ENCODE measurements at places on chromosomes 13 and 19. TPM values are rescaled to one million over a fixed set of nuclear protein-coding genes. Genes with fewer than 3 reads are reported as not detected.
A peak's percentile ranks its signal among the peaks of the same experiment; 100 is the strongest.

DNA sequence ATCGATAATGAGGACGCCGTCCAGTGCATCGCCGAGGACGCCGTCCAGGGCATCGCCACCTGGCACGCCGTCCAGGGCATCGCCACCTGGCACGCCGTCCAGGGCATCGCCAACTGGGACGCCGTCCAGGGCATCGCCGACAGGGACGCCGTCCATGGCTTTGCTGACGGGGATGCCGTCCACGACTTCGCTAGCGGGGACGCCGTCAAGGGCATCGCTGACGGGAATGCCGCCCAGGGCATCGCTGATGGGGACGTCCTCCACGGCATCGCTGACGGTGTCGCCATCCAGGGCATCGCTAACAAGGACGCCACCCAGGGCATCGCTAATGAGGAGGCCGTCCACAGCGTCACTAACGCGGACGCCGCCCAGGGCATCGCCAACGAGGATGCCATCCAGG lies 946.5 kb downstream of the TUBA3C start:
- no peak for DNase-seq

Gene F2RL3
- 0.43 TPM for total RNA-seq

Gene PROSER3
- 9.5 TPM for total RNA-seq

- no peak for DNase-seq
Measured at GRCh38 chr19:18468517-18468916, 30.6 kb upstream of the ISYNA1 start.

GRCh38 chr19:18233224-18233825 lies 7.1 kb upstream of the PDE4C start:
- DNase-seq: peak; percentile 57

DNA sequence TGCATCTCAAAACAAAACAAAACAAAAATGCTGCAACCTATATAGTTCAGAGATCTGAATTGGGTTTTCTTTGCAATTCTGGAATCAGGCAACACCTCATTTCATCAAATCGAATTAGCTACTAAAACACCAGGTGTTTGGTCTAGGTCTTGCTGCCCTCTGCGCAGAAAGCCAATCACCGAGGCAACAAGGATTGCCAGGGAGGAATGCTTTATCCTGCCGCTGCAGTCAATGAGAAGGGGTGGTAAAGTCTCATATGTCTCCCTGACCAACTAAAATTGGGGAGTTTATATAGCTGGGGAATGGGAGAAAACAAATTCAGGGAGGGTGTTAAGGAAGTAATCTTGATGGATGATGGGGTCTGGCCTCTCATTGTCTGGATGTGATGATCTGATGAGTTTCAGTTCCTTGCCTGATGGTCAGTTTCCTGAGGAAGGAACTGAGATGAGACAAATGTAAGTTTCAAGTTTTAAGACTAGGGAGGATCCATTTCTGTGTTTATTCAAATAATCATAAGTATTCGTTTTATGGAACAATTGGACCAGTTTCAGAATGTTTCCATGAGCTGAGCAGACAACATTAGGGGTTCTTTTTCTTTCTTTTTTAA lies 5.0 kb upstream of the YJU2 start:
- DNase-seq: no peak

- DNase-seq: peak; percentile 94
Measured at GRCh38 chr13:31045286-31046081, 113.0 kb downstream of the TEX26 start.

DNA sequence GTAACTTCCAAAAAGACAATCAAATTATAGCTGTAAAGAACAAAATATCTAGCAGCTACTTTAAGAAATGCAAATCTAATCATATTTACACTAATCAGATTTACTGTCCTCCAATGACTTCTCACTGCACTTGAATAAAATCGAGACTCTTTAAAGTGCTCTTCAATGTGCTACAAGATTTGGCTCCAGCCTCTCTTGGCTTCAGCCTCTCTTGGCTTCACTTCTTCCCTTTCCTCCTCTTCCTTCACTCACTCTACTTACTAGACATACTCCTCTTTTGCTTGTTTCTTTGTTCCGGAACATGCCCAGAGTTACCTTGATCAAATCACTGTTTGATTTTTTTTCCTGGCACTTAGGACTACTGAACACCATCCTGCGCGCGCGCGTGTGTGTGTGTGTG lies 495.4 kb downstream of the LMO7 start:
- DNase-seq: no peak

- DNase-seq: no peak
Measured at GRCh38 chr13:107003911-107004310, 436.0 kb upstream of the ARGLU1 start.

GRCh38 chr13:20669162-20669561 lies 34.3 kb upstream of the IL17D start:
- DNase-seq: no peak

DNA sequence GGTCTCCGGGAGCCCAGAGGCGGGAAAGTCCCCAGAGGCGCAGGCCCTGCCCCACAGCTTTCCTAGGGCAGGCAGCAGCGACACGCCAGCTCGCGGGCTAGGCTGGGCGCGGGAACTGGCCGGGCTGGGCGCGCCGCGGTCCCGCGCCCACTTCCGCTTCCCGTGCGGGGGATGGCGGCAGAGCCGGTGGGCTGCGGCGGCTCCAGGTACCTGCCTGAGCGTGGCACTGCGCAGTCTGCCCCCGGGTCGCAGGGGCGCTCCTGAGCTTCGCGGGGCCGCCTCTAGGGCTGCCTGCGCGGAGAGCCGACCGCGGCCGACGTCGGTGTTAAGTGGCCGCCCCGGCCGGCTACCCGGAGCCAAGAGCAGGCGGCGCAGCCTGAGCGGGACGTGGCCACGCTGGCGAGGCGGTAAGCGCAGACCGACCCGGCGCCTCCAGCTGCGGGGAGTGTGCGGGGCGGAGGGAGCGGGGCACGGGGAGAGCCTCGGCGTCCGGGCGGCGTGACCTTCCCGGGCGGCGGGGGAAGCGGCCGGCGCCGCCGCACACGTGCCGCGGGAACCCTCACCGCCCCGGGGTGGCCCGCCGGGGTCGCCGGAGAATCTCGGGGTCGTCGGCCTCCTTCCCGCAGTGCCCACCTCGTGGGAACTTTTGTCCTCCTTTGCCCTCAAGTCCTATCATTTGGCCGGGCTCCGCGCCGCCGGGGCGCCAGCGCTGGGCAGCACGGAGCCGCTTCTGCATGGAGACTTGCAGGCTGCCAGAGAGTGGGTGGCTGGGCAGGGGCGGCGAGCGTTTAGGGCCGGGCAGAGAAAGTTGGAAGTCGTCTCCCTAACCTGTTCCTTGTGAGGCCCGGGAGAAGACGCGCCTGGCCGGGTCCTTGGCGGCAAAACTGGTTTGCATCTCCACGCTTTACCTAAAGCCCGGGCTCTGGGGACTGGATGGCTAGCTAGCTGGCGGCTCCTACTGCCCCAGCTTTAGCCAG lies 31.4 kb upstream of the MPHOSPH8 start:
- peak; percentile 43 for DNase-seq

GRCh38 chr19:38135150-38135998 lies 88.6 kb downstream of the DPF1 start:
- DNase-seq: peak; percentile 25

DNA sequence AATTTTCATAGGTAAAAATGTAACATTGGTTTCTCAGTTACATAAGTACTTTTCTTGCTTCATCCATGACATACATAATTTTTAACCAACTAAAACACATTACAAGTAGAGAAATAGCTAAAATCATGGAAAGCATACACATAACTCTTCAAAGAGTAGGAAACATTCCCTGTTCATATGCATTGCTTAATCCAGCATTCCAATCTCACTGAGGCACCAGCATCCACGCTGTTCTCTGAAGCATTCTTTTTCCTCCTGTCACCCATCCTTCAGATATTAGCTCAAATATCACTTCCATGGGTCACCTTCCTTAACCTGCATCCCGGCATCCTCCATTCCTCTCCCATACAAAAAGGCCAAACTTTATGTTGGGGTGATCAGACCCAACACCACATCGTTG lies 79.1 kb downstream of the ZNF254 start:
- no peak for DNase-seq

DNA sequence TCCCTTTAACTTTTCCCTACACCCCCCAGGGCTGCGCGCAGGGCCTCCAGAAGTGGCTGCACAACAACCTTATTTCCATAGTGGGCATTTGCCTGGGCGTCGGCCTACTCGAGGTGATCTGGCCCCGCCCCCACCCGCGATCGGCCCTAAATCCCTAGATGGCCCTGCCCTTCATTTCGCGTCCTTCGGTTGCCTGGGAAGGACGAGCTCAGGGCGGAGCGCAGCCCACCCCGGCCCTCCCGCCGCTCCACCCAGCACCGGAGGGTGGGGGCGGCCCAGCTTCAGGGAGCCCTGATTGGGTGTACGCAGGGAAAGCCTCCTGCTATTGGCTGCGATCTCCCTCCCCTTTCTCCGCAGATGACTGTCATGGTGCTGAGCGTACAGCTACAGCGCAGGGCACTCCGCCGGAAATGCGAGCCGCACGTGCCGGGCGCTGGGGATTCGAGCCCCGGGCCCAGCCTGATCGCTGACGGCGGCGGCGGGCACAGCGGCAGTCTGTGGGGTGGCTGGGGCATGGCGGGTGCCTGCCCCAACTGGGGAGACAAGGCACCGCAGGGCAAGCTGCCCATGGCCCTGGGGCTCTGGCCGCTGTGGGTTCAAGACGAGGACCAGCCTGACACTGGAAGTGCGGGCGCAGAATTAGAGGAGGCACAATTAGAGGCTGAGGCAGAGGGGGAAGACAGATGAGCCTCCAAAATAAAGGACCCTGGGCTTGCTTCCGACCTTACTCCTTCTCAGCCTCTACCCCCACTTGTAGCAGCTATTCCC lies 4.3 kb downstream of the CD37 start:
- DNase-seq: peak; percentile 92

DNA sequence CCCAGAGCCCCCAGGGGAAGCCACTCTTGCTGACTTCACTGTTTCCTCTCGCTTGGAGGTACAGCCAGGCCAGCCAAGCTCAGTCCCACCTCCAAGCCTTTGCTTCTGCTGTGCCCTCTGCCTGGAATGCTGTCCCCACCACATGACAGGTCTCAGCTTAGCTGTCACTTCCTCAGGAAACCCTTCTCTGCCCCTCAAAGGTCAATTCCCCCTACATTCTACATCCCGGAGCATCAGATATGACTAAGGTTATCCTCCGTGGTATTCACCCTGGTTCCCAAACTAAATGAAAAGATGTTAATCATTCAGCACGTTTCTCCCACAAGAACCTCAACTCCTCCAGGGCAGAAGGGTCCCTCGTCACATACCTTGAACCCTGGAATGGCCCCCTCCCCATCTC lies 53.5 kb downstream of the PTPRS start:
- no peak for DNase-seq

- DNase-seq: no peak
Measured at GRCh38 chr19:50978772-50979390, 4.8 kb downstream of the KLK7 start.

DNA sequence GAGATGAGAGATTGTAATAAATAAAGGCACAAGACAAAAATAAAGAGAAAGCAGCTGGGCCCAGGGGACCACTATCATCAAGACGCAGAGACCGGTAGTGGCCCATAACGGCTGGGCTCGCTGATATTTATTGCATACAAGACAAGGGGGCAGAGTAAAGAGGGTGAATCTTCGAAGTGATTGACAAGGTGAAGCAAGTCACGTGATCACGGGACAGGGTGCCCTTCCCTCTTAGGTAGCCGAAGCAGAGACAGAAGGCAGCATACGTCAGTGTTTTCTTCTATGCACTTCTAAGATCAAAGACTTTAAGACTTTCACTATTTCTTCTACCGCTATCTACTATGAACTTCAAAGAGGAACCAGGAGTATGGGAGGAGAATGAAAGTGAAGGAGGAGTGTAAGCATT lies 4.6 kb upstream of the PRKCG start:
- DNase-seq: peak; percentile 64

All from fibroblast of villous mesenchyme (primary cell).